Activated CD8-positive, alpha-beta T cell treated with anti-CD3 and anti-CD28 coated beads for 36 hours (primary cell): ENCODE measurements at places on chromosomes 1 and 21. TPM values are rescaled to one million over a fixed set of nuclear protein-coding genes. Genes with fewer than 3 reads are reported as not detected.

Gene S100A11
- 144 TPM for total RNA-seq

Gene PIGR
- 0.07 TPM for total RNA-seq

Gene OXCT2
- 4.2 TPM for total RNA-seq

Gene ETV3L
- not detected for total RNA-seq

Gene BCAR3
- total RNA-seq = 0.51 TPM

Gene TNFRSF9
- 214 TPM for total RNA-seq

- DNase-seq = no peak
Measured at GRCh38 chr1:92502247-92502646, 15.5 kb upstream of the GFI1 start.

DNA sequence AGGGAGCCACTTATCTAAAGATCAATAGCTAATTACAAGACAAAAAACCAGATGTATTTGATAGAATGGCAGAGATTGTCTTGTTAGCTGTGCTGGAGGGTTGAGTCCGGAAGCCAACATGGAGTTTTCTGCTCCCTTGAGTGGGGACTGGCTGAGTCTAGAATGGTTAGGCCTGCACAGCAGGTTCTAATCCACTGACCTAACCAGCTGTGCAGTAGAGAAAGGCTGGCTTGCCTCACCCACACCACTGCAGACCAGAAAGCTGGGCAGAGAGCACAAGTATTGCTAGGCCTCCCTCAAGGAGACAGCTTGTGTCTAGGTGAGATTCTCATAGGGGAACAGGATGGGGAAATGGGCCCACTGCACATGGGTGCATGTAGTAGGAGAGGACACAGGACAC is 11.7 kb upstream of the GNG12 start:
- no peak for DNase-seq

DNA sequence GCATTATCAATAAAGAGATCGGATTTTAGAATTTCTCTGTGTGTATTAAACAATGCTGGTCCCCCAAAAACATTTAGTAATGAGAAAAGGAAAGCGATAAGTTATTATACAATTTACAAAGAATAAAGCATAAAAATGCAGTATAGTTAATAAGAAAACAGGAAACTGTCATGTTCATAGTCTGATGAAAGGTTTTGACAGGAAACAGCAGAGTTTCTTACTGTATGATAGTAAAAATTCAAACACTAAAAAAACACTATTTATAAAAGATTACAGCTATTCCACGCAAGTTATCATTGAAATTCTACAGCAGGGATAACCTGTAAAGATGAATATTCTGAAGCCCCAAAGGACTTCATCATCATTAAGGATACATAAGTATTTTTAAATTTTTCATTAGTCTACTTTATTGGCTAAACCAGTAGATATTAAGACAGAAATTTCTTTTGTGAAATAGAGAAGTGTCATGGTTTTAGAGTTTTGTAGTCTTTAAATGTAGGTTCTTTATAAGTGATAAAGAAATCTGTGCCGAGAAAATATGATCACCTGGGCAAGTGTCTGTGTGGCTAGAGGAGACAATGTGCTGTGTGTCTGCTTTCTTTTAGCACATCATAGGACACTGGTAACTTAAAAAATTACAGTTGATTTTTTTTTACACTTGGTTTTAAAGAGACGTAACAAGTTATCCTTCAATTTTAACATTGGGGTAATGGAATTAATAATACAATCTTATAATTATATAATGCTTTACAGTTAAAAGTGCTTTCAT is 49.7 kb upstream of the GFI1 start:
- no peak for DNase-seq

- DNase-seq = no peak
Measured at GRCh38 chr1:46424730-46425129, 30.6 kb downstream of the FAAH start.

DNA sequence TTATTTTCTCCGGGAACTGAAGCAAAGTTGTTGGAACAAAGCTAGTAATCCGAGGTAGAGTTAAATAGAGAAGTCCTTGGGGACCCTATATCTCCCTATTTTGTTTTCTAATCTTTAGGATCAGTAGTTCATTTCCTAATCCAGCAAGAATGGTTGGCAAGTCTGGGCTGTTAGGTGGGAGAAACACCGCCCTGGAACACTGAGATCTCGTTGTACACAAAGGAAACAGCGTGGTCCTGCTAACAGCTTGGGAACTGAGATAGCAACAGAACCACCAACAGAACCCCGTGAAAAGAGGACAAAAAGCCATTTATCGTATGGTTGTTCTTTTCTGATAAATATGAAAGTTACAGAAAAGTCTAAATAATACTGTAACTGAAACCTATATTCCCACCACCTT is 121.9 kb upstream of the CDC42BPA start:
- no peak for DNase-seq

DNA sequence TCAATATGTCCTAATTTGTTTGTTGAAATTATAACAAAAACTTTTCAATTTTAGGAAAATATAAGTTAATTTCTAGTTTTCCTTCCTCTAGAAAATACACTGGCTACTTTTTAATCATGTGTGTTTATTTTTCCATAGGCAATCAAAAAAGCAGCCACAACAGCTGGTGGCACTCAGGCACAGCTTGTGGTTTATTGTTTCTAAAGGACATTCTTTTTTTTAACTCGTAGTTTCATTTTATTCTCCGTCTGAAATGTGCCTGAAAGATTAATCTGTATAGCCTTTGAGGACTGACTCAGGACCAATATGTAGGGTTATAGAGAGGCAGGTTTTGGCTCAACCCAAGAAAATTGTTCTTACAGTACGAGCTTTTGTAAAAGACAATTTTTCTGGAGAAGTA is 20.7 kb upstream of the STX12 start:
- no peak for DNase-seq

DNA sequence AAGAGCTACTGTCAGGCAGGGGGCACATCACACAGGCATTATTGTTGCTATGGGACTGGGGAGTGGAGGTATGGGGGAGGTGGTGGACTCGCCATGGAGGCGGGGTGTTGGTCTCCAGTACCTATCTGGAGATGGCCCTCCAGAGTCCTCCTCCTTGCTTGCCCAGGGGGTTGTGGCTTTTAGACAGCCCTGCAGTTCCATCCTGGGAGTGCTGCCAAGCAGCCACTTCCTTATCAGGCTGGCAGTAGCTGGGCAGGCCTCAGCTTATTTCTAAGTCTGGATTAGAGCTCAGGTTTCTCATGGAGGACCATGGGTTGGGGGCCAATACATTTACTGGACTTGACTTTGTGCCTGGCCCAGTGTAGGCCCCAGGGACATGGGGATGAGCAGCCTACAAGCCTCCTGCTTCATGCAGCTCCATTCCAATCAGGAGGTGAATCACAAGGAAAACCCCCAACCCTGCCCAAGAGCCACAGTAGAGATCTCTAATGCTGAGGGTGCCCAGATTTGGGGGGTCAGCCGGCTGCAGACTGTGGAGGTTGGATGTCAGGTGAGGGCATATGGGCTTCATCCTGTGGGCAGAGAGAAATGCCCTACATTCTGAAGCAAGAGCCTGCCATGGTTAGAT is 210.7 kb upstream of the EDN2 start:
- no peak for DNase-seq

DNA sequence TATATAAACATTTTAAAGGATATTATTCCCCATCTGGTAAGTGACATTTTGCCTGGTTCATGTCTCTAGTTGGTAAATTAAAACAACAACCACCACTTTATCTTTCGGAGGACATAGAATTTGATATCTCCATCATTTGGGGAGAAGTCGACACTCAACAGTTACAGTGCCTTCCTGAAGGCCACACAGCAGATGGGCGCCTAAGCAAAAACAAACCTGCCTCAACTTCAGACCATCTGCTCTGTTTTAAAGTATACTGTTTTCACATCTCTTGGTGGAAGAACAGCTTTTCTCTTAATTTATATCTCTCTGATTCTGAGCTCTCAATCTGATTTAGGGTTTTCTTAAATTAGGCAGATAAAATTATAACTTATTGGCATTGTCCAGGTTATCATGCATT is 282.2 kb downstream of the RYR2 start:
- DNase-seq = no peak

GRCh38 chr1:15094719-15095495 is 58.6 kb upstream of the TMEM51 start:
- no peak for DNase-seq

- no peak for DNase-seq
Measured at GRCh38 chr1:46485564-46486431, 3.8 kb upstream of the DMBX1 start.

DNA sequence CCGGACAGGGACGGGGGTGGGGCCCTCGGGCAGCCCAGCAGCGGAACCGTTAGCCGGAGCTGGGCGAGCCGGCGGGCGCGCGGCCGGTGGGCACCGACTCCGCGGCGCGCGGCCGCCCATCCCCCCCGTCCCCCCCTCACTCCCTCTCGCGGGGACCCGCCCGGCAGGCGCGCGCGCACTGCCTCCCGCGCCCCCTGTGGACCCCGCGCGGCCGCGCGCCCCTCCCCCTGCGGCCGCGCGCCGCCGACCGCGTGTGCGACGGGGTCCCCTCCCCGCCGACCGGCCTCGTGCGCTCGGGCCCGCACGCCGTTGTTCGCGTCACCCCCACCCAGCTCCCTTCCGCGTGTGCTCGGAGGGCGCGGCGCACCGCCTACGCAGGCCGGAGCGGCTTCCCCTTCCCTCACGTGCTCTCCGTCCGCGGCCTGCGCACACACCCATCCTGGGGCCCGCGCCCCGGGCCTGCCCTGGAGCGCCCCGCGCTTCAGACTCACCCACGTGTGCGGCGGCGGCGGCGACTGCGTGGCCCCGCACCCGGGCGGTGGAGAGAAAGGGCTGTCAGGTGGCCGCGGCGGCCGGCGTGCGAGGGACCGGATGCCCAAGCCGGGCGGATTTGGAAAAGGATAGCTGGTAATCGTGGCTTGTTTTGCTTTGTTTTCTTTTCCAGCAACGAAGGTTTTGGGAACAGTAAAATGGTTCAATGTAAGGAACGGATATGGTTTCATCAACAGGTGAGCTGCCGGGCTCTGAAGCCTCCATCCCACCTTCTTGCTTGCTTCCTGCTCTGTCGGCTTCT is 717 bp downstream of the YBX1 start:
- peak; percentile 65 for DNase-seq

GRCh38 chr1:162502928-162503327 is 5.3 kb downstream of the UHMK1 start:
- DNase-seq = no peak

GRCh38 chr21:22450507-22450906 is 1452.3 kb downstream of the NCAM2 start:
- no peak for DNase-seq

DNA sequence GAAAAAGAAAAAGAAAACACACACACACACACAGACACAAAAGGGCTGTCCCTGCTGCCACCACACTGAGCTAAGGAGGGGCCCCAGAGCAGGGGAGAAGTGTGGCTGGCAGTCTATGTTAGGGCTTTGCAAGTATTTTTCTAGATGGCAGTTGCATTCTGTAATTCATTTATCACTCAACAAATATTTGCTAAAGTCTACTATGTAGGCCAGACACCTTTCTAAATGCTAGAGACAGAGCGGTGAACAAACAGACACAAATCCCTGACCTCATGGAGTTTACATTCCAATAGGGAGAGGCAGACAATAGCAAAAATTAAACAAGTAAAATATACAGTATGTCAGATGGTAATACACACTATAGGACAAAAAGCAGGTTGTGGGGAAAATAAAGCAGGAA is 20.2 kb downstream of the WDR64 start:
- no peak for DNase-seq

DNA sequence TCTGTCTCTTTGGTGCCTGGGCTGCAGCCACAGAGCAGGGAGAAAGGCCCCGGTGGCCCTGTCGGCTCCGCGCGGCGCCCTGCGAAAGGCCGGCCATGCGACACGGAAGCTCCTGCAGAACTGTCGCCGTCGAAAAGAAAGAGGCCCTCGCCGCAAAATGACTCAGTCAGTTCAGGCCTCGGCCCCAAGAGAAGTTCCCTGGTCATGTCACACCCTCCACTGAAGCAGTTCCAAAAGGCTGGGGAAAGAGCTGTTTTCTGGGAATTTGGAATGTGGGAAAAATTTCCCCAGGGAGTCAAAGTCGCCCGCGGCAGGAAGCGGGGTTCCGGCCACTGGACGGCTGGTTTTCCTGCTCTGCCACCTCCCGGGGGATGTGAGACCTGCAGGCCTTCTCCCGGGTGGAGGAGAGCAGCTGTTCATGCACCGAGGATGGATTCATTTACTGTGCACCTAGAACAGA is 115.8 kb upstream of the ZNF678 start:
- no peak for DNase-seq

GRCh38 chr1:180745098-180745497 is 113.3 kb downstream of the XPR1 start:
- DNase-seq = no peak

GRCh38 chr1:17588048-17588871 is 48.8 kb downstream of the ARHGEF10L start:
- no peak for DNase-seq

DNA sequence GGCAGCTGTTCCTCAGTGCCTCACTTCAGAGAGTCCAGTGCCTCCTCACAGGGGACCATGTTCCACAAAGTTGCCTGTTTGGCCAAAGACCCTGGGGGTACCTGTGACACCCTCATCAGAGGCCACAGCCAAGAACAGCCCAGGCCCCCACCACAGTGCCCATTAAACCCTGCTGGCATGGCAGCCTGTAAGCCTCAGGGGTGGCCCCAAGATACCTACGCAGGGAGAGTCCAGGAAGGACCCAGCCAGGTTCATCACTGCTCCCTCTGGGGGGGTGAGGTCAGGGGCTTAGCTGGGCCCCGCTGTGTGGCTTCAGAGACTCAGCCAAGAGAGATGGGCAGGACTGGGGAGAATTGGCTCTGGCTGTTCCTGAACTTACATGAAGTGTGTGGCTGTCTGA is 19.1 kb upstream of the PRDM16 start:
- DNase-seq = no peak

DNA sequence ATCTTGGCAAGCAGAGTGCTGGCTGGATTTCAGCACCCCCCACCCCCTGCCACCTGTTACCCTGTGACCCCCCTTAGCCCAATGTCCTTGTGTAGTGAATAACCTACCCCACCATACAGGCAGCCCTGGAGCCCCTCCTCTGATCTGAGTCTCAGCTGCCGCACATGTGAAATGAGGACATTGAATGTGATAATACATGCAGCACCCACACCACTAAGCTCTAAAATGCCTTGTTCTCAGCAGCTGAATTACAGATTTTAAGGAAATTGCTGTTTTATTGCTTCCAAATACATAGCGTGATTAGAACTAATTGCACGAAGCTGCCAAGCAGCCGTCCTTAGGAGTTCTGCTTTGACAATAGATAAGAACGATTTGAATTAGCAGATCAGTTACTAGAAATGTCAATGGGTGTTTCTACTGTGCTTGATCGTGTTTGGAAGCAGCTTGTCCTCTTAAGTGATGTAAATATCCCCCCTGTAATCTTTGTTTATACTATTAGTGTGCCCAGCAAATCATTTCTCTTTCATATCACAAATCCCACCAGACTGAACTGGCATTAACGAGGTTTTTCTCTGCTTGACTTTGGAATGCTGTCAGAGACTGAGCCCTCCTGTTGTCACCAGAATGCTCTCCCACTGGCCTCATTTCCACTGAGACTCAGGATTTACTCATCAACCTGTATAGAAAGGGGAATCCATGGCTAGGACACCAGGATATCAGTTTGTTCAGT is 4.9 kb downstream of the SLAMF8 start:
- DNase-seq = no peak

DNA sequence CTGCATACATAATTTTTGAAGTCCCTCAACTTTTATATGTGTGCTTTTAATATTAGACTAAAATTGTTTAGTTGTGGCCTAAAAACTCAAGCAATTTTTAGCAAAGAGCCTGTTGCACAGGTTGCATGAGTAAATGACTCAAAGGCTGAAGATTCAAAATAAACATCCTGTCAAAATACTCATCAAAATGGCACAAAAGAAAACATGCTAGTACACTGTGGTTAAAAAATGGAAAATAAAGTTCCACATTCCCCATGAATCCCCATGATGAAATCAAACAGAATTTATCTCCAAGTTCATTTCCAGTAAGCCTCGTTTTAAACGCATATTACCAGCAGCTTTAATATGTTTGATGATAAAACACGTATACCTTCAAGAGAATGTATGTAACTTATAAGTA is 230.1 kb upstream of the MAP1LC3C start:
- no peak for DNase-seq
